Germinal center (tissue), 1 donor: ENCODE measurements at places on chromosomes 13 and 19.
A peak's percentile ranks its signal among the peaks of the same experiment; 100 is the strongest.

DNA sequence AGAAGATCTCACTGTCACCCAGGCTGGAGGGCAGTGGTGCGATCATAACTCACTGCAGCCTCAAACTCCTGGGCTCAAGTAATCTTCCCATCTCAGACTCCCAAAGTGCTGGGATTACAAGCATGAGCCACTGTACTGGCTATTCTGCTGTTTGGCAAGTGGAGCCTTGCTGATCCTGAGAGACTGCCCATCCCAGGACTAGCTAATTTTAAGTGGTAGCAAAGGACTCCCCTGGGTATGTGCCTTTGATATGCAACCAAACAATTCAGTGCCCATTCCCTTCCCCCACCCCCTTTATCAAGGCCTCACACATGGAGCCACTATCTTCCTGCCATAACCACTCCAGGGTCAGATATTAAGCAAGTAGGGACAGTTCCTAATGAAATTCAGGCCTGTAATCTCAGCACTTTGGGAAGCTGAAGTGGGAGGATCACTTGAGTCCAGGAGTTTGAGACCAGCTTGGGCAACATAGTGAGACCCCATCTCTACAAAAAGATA lies 17.0 kb upstream of the ZNF460 start:
- DNase-seq = no peak

GRCh38 chr13:102392481-102393209 lies 9.2 kb downstream of the FGF14 start:
- no peak for DNase-seq

- no peak for DNase-seq
Observed at GRCh38 chr13:53285896-53286430, 257.4 kb downstream of the OLFM4 start.

DNA sequence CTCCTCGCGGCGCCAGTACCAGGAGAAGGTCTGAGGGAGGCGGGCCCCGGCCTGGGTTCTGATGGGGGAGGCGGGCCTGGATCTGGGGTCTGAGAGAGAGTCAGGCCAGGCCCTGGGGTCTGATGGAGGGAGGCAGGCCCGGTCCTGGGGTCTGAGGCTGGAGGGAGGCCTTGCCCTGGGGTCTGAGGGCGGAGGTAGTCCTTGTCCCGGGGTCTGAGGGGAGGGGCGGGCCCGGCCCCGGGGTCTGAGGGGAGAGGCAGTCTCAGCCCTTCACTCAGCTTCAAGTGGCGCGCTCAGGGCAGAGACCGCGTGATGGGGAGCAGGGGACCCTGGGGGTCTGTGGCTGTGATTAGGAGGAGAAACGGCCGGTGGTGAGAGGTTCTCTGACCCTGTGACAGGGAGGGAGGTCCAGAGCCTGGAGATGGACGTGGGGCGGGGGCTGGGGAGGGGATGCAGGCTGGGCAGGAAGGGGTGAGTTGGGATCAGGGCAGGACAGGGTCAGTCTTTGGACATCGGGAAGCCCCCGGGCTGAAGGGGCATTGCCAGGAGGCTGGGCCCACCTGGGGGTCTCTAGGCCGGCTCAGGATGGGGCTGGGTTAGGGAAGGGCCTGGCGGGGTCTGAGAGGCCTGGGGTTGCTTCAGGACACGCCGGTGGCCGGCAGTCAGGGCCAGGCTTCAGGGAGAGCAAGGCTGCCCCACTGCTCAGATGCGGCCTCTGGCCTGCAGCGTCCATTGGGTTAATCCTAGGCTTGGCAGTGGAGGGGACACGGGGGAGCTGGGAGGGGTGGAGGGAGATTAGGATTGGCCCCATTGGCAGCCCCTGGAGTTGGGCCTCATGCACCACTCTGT lies 18.7 kb downstream of the HCN2 start:
- DNase-seq = no peak

DNA sequence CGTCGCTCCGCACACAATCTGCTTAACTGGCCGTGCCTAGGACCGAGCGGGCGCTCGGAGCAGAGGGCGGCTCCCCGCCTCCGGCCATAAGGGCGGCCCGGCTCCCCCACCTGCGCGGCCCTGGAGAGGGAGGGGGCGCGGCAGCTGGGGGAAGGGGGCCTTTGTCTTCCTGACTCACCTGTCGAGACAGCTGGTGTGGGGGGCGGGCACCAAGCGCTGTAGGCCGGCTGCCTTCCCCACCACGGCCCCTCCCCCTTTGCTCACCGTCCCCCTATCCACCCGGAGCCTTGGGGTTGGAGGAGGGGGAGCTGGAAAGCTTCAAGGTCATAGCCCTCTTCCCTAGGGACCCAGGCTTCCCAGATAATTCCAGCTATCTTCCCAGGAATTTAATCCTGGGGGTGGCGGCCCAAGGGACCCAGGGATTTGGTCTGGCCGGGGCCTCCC lies 1.2 kb downstream of the VASP start:
- DNase-seq = peak; percentile 46

DNA sequence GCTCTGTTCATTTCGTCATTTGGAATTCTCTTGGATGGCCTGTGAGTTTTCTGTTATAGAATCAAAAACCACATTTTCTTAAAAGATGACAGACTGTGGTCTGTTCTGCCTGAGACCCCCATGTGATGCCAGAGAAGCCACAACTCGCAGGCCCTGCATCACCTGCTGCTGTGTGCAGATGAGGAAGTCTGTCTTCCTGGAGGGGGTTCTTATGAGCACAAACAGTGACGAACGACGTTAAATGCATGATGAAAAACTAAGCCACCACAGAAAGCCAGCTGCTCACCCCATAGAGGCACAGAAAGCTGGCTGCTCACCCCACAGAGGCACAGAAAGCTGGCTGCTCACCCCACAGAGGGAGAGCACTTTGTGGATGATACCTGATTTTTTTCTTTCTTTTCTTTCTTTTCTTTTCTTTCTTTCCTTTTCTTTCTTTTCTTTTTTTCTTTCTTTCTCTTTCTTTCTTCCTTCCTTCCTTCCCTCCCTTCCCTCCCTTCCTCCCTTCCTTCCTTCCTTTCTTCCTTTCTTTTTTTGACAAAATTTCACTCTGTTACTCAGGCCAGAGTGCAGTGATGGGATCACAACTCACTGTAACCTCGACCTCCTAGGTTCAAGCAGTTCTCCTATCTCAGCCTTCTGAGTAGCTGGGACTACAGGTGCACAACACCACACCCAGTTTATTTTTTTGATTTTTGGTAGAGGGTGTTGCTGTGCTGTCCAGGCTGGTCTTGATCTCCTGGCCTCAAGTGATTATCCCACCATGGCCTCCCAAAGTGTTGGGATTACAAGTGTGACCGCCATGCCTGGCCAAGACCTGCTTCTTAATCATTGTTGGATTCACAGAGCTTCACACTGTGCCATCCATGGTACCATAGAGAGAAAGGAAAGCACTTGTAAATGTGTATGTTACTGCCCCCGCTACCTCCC lies 1191.4 kb downstream of the UQCRFS1 start:
- no peak for DNase-seq

GRCh38 chr19:55377356-55378131 lies 918 bp downstream of the TMEM190 start:
- no peak for DNase-seq

- no peak for DNase-seq
Observed at GRCh38 chr13:72383646-72384045, 343.8 kb downstream of the MZT1 start.

GRCh38 chr19:55625004-55625326 lies 599 bp upstream of the ZNF784 start:
- no peak for DNase-seq

DNA sequence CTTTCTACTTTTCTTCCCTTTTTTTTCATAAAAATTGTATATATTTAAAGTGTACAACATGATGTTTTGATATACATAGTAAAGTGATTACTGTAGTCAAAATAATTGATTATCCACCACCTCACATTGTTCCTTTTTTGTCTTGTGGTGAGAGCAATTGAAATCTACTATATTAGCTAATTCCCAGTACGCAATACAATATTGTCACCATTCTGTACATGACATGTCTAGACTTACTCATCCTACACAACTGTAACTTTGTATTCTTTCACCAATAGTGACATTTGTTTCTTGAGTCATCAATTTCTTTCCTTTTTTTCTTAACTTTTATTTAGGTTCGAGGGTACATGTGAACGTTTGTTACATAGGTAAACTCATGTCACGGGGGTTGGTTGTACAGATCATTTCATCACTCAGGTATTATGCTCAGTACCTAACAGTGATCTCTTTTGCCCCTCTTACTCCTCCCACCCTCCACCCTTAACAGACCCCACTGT lies 265.2 kb downstream of the KCNRG start:
- no peak for DNase-seq

- DNase-seq = no peak
Observed at GRCh38 chr13:50584856-50585580, 258.5 kb downstream of the DLEU7 start.

DNA sequence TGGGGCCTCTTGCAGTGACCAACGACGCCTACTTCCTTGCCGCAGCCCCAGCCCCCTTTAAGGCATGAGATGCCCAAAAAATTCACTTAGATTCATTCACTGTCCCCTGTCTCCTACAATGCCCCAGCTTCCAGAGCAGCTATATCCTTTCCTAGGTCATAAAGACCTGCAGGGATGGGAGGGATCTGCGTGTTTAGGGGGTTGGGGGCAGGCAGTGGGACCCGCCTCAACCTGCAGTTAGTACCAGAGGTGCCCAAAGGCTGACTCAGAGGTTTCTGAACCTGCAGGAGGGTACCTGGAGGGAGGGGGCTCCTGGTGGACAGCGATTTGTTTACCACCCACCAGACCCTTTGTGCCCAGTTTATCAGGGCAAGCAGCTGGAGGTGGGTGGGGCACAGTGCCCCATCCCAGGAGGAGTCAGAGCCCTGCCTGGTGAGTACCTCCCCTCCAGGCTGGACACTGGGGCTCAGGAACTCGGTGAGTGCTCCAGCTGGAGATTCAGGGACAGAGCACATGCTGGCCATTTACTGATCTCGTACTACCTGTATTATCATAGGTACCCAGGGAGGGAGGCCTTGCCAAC lies 10.1 kb downstream of the RPS28 start:
- no peak for DNase-seq

- peak; percentile 29 for DNase-seq
Observed at GRCh38 chr13:111216166-111216960, 101.3 kb downstream of the ARHGEF7 start.

DNA sequence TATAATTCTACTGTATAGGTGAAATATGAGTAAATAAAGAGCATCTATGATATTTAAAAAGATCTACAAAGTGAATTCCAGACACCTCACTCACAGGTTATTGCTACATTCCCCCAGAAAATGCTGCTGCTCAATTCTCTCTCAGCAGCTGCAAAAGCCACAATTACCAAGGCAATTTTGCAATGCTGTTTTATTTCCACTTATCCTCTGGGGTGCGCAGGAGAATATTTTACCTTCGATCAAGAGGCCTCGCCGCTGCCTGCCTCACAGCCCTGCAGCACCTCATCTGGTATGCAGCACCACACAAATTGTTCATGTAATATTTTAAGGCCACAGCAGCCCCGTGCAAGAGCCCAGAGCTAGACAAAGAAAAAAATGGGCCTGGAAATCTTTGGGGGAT lies 333.2 kb downstream of the DNAJC15 start:
- no peak for DNase-seq

- no peak for DNase-seq
Observed at GRCh38 chr13:52862358-52863206, 14.1 kb upstream of the PCDH8 start.

- no peak for DNase-seq
Observed at GRCh38 chr19:3855320-3855719, 13.5 kb downstream of the ZFR2 start.

DNA sequence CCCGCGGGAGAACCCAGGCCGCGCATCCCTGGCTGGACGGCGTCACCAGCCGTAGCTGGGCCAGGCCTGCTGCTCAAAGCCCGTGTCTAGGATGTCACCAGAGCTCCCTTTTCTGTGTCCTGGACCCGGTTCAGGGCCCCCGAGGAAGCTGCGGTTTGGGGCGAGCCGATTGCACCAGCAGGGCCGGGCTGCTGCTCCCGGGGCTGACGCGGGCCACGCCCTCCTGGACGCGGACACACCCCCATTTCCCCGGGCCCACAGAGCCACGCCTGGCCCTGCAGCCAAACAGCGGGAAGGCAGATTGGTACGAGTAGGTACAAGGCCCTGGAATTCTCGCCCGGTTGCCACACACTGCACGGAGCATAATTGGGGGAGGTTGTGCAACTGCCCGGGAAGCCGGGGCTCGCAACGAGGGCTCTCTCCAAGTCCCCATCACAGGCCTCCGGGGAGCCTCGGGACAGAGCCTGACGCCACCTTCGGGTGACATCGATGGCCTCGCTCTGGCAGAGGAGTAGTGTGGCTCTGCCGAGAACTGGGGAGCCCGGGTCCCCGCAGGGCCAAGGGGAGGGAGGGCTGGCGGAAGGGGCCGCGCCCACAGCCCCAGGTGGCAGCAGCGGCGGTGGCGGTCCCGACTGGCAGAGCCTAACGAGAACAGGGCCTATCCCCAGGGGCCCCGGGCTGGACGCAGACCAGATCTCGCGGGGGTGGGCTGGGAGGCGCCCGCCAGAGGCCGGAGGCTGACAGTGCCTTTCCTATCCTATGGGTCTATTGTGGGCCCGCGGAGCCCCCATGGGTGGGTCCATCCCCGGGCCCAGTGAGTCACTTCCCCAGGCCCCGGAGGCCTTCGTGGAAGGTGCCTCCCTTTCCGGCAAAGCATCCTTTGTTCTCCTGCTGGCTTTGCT lies 23.5 kb downstream of the KCTD15 start:
- DNase-seq = peak; percentile 69
